ENCODE measurements at places on chromosomes 3 and 15.

- DNase-seq, result no peak
These were observed 112.7 kb downstream of the FEZF2 start for GRCh38 chr3:62260655-62261054.

- DNase-seq, result no peak
These were observed 62.8 kb downstream of the EPHB1 start for GRCh38 chr3:134857776-134858362.

DNA sequence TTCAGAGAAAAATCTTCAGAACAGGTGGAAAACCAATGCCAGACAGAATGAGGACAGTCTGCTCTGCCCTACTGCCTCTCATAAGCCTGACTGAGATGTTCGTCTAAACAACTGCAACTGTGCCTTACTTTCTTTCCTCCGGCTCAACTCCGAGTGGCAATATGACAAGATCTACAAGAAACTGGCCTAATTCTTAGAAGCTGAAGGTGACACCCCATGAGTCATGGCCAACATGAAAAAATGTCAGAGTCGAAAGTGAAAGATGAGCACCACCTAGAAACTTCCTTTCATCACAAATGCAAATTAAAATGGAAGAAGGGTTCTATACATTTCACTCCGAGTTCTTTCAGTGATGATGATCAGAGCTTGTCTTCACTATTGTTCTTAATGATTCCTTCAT is 12.9 kb downstream of the PCYT1A start:
- DNase-seq, result peak; percentile 38

GRCh38 chr3:158058495-158059130 is 47.6 kb downstream of the SHOX2 start:
- DNase-seq, result no peak

- no peak for DNase-seq
These were observed 35.4 kb upstream of the ESYT3 start for GRCh38 chr3:138398791-138399575.

- DNase-seq, result peak; percentile 85
These were observed 6.2 kb upstream of the TLR9 start for GRCh38 chr3:52231502-52232278.

DNA sequence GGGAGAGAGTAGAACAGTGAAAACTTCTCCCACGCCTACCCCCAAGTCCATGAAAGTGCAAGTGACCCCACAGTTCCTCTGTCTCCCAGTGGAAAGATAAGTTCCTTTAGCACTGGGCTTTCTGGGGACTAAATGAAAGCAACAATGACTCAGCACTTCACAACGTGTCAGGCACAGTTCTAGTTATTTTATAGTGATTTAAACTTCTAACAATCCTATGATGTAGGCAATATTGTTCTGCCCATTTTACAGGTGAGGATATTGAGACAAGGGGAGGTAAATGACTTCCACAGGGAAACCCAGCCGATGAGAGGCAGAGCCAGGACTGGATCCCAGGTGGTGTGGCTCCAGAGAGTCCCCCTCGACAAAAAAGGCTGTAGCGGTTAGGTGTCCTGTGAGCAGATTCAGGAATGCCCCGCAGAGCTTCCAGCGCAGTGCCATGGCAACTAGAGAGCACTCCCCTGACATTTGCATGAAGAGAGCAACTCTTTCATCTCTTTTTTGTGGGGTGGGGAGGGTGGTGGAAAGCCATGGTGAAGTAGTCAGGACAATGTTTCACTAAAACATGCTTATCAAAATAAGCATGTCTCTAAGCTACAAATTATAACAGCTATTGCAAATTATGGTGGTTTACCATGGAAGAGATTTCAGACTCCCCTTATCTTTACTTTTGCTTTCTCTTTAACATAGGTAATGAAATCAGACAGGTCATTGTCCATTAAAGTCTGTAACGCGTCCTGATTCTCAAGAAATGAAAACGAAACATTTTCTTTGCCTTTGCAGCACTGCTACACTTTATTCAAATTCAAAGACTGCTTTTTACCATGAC is 62.1 kb downstream of the NR2F2 start:
- no peak for DNase-seq

DNA sequence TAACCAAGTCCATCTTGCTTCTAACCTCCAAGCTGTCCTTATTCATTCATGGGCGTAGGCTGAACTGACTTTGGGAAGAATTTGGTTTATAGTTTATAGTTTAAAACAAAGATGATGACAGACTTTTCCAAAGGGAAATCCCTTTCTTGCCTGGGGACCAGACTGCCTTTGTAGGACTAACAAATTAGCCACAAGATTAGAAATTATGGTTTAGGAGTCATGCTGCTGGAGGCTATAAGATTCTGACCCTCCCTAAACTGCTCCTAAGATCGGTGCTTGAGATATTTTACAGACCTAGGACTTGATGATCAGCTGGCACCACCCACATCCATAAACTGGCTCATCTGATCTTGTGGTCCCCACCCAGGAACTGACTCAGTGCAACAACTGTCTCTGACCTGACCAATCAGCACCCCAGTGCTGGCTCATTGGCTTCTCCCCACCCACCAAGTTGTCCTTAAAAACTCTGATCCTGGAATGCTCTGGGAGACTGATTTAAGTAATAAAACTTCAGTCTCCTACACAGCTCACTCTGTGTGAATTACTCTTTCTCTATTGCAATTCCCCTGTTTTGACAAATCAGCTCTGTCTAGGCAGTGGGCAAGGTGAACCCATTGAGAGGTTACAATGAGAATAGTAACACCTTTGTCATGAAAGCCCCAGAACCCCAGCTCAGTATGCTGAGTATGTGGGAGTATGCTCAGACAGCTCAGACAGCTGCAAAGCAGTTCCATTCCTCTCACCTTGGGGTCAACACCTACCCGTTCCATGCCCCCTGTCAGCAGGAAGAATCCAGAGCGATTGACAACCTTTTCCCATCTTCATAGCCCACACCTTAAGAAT is 51.6 kb upstream of the C15orf39 start:
- no peak for DNase-seq

DNA sequence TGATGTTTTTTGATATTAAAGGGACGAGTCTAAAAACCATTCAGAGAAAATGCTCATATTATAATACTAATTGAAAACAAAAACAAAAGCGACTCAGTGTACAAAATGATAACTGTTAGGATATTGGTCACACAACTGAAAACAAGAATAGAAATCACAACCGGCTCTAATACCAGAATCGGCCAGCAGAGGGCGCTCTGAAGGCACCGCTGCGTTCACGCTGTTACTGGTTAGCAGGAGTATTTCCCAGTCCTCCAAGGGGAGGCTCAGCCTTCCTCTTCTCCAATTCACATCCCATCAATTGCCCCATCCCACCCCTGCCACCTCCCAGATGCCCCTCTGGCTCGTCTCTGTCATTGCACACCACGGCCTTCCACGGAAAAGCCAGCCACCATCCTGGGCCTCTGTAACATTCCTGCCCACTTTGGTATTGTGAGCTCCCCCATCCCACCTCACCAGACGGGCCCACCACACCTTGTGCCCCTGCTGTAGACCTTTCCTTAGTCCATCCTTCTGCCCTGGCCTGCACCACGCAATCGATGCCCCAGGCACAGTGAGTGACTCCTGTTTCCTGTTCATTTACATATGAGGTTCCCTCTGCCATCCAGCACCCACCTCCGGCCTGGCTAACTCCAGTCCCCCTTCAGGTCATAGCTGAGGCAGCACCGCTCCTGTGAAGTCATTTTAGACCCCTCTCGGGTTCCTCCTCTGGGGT is 8.5 kb downstream of the FAM107A start:
- peak; percentile 67 for DNase-seq

GRCh38 chr3:4834403-4834866 is 144.8 kb upstream of the BHLHE40 start:
- DNase-seq, result peak; percentile 69

DNA sequence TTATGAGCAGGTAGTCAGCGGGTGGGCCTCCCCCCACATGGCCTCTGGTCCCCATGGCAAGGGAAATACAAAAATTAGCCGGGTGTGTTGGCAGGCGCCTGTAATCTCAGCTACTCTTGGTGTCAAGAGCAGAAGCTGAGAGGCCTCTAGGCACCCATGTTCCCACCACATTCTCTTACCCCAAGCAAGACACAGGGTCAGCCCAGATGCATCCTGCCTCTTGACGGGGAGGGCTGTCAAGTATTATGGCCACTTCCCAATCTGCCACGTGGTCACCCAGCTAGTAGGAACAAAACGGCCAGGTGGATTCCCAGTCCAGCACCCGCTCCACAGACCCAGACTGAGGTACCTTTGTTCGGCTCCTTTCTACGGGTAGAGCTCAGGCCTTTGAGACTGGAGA is 16.2 kb upstream of the SLC6A6 start:
- DNase-seq, result no peak

DNA sequence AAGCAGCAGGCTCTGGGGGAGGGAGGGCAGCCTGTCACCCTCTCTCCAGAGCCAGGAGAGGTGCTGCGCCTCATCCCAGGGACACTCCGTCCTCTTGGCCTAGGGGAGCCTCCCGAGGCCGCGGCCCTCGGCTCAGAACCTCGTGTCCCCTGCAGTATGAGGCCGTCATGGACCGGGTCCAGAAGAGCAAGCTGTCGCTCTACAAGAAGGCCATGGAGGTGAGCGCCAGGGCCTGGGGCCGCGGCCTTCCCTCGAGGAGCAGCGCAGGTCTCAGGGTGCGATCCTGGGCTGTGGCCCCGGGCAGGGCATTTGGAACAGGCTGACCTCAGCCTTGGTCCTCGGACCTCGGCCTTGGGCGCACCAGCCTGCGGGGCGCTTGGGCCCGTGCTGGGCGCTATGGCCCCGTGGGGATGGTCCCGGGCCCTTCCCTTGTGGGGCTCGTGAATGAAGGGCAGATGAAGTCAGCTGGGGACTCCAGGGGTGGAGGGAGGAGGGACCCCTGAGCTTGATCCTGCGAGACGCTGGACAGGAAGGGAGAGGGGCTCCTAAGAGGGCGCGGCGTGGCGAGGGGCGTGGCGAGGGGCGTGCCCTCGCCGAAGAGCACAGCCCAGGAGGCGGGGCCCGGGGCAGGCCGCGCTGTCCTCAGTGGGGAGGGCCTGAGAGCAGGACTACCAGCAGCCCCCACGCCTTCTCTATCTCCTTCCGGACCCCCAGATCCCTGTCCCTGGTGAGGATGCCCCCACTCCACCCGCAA is 32.9 kb downstream of the PSTPIP1 start:
- no peak for DNase-seq

DNA sequence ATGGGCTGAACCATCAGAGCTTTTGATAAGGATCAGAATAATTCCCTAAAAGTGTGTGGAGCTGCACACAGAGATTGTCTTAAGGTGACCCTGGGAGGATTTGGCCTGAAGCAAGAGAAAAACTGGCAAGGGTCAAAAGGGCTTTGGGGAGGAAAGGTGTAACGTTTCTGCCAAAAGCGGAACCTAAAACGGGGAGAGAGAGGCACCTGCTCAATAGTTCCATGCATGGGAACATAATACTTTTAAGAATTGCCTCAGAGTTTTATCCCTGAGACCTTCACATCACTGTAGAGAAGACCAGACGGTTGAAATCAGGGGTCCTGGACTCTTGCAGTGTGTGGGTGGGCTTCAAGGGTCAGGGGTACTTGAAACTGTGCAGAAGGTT is 5.9 kb downstream of the ZNF710 start:
- no peak for DNase-seq

GRCh38 chr3:190706582-190706981 is 155.9 kb downstream of the GMNC start:
- no peak for DNase-seq

- DNase-seq, result no peak
These were observed 478.7 kb downstream of the RBMS3 start for GRCh38 chr3:29759411-29760225.

GRCh38 chr3:120276767-120277166 is 8.3 kb downstream of the GPR156 start:
- no peak for DNase-seq

DNA sequence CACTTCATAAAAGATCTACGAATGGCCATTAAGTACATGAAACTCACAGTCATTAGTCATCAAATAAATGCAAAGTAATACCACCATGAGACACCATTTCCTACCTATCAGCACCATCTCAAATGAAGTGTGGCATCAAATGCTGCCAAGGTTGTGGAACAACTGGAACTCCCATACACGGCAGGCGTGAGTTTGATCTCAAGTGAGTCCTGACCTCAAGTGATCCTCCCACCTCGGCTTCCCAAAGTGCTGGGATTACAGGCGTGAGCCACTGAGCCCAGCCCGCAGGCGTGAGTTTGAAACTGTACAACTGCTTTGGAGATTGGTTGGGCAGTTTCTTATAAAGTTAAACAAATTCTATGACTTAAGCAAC is 28.8 kb upstream of the HDAC11 start:
- peak; percentile 15 for DNase-seq

DNA sequence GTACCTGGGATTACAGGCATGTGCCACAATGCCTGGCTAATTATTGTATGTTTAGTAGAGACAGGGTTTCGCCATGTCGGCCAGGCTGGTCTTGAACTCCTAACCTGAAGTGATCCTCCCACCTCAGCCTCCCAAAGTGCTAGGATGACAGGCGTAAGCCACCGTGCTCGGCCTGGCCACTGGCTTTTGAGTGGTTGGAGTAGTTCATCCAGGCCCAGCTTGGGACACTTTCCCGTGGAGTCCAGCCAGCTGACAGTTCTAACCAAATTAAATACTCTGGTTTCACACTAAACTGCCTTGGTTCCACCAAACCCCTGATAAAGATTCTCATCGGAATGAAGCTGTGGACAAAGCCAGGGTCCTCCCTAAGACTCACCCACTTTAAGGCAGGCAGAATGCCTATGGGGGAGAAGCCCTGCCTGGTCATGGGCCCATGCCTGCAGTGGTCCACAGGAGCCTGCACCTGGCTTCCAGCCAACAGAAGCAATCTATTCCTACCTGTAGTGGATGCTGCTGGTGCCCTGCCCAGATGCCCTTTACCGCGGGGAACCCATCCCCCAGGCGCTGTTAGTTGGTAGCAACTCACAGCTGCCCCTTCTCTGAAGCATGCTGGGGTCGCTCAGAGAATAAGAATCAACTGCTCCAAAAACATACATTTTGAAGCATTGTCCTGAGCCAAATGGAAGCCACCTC is 5.2 kb upstream of the SLC28A1 start:
- DNase-seq, result no peak

DNA sequence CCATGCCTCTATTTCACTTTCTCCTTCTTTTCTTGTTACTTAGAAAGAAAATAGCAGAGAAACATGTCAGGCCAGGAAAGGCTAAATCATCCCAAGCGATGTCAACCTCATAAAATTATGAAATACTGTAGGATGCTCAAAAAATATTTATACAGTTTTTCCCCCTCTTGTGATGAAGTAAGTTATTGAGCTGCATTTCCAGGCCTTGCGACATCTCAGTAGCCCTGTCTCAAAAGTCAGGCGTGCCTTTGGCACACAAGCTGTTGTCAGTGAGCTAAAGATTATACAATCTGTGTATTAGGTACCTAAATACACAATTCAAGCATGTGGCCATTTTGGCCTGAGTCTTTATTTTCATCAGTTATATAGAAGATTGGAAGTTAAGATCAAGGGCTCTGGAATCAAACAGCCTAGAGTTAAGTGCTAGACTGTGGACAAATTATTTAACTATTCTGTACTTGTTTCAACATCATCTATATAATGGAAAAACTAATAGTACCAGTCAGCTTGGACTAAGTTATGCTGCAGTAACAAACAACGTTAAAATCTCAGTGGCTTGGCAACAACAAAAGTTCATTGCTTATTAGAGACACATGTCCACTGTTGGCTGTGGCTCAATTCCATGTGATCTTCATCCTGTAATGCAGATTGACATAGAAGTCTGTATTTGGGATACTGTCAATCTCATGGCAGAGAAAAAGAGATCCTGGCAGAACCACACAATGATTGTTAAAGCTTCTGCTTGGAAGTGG is 406.4 kb upstream of the PROK2 start:
- DNase-seq, result no peak

- no peak for DNase-seq
These were observed 28.8 kb downstream of the GOLGA6A start for GRCh38 chr15:74053517-74053916.

Measured in activated T-cell treated with anti-CD3 and anti-CD28 coated beads for 48 hours (primary cell).